ENCODE measurements at places on chromosomes 12 and 14.

DNA sequence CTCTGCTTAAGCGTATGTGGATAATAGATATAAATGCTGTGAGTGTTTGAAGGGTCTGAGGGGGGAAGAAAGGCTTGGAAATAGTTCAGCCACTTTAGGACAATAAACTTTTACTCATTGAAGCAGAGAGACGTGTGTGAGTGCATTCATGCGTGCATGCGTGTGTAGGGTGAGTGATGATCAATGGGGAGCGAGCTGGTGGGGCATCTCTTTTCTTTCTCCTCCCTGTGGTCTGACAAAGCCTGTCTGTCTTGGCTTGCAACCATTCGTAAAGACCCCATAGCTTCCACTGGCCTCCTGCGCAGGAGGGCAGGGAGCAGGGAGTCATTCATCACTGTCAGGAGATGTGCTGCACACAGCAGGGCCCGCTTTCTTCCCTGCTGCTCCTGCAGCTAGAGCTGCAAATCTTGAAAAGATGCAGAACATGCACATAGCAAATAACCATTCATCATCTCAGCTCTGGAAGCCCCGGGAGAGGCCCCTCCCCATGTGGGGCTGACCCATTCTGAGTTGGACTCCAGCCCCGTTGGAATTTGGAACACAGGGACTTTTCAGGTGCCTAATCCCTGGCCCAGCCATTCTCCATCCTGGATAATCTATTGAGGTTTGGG is 223.2 kb downstream of the PPM1H start:
- no peak overlapping the region for H3K27ac ChIP-seq
- H3K27me3 ChIP-seq = no peaks in the 10 kb centered on the region
- H3K4me1 ChIP-seq = no peaks in the 10 kb centered on the region
- no peak for DNase-seq
- peaks cover 14% of the 10 kb centered on the region for H3K36me3 ChIP-seq

GRCh38 chr12:66352197-66352596 is 49.9 kb downstream of the HELB start:
- no peaks in the 10 kb centered on the region for H3K27me3 ChIP-seq
- H3K4me3 ChIP-seq = no peak overlapping the region
- no peaks in the 10 kb centered on the region for H3K36me3 ChIP-seq
- H3K27ac ChIP-seq = no peak overlapping the region
- no peaks in the 10 kb centered on the region for H3K4me1 ChIP-seq

DNA sequence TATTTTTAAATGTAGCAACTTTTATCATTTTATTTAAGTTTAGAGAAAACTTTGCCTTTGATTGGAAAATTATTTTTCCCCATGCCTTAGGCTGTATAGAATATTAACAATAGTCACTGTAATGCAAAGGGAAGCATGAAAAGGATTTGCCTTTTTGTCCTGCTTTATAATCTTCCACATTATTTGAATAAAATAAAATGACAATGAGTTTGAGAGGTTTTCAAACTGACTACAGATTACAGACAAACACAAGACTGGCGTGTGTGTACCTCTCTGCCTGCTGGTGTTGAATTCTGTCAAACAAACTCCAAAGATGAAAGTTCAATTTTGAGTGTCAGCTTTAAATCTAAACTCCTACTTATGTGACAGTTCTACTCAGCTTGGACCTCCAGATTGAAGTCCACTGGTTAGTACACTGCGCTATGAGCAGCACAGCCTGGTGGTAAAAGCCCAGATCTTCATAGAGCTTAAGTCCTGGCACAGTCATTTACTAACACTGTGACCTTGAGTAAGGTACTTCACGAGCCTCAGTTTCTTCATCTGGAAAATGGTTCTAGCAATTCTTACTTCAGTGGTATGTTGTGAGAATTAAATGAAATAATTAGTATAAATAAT is 98.3 kb upstream of the CPNE8 start:
- no peak overlapping the region for H3K4me3 ChIP-seq
- no peak for DNase-seq
- no peaks in the 10 kb centered on the region for H3K36me3 ChIP-seq

GRCh38 chr12:34286934-34287333 is 264.6 kb downstream of the ALG10 start:
- DNase-seq = no peak
- no peaks in the 10 kb centered on the region for H3K27me3 ChIP-seq
- no peaks in the 10 kb centered on the region for H3K36me3 ChIP-seq
- no peak overlapping the region for H3K27ac ChIP-seq

- no peaks in the 10 kb centered on the region for H3K36me3 ChIP-seq
- no peaks in the 10 kb centered on the region for H3K27me3 ChIP-seq
- H3K4me3 ChIP-seq = no peak overlapping the region
Observed at GRCh38 chr12:96570579-96570978, 81.2 kb downstream of the CFAP54 start.

- H3K27ac ChIP-seq = no peak overlapping the region
- peaks cover 7% of the 10 kb centered on the region for H3K4me1 ChIP-seq
- H3K36me3 ChIP-seq = no peaks in the 10 kb centered on the region
Observed at GRCh38 chr14:23602181-23603095, 23.8 kb upstream of the JPH4 start.

DNA sequence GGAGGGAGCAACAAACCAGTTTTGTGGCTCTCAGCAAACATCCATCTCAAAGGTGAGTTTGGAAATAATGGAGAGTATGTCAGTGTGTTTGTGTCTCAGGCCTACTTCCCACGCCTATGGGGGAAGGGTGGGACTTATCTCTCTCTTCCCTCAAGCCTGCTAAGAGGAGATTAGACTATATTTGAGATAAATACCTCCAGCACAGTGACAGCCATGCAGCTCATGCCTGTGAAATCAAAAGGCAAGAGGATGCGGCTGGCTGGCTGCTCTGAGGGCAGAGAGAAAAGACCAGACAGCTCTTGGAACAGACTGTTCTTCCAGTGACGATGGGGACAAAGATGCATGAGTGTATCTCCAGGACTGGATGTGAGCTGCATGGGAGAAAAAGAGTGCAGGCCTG is 14.7 kb upstream of the POC1B start:
- no peak overlapping the region for H3K4me3 ChIP-seq
- DNase-seq = peak; percentile 42
- no peak overlapping the region for H3K27ac ChIP-seq
- peaks cover 8% of the 10 kb centered on the region for H3K4me1 ChIP-seq
- H3K36me3 ChIP-seq = no peaks in the 10 kb centered on the region

GRCh38 chr12:4985820-4986219 is 57.9 kb upstream of the KCNA5 start:
- H3K27ac ChIP-seq = no peak overlapping the region
- H3K36me3 ChIP-seq = no peaks in the 10 kb centered on the region
- no peak overlapping the region for H3K4me3 ChIP-seq
- H3K27me3 ChIP-seq = peaks cover 2% of the 10 kb centered on the region
- H3K4me1 ChIP-seq = no peaks in the 10 kb centered on the region

- H3K4me3 ChIP-seq = peak overlapping the region; percentile 41
- H3K27me3 ChIP-seq = no peaks in the 10 kb centered on the region
- H3K27ac ChIP-seq = peak overlapping the region; percentile 47
- H3K36me3 ChIP-seq = no peaks in the 10 kb centered on the region
Observed at GRCh38 chr12:122399592-122400373, 22.7 kb downstream of the CLIP1 start.

GRCh38 chr14:87005280-87005679 is 987.7 kb downstream of the GALC start:
- H3K27ac ChIP-seq = no peak overlapping the region
- DNase-seq = no peak
- no peaks in the 10 kb centered on the region for H3K4me1 ChIP-seq
- no peaks in the 10 kb centered on the region for H3K36me3 ChIP-seq

- H3K27ac ChIP-seq = peak overlapping the region; percentile 55
- peaks cover 59% of the 10 kb centered on the region for H3K4me1 ChIP-seq
- H3K27me3 ChIP-seq = no peaks in the 10 kb centered on the region
- peak; percentile 66 for DNase-seq
- H3K4me3 ChIP-seq = no peak overlapping the region
Observed at GRCh38 chr14:92540472-92541048, 27.0 kb downstream of the RIN3 start.

- H3K27ac ChIP-seq = no peak overlapping the region
- DNase-seq = no peak
- H3K36me3 ChIP-seq = no peaks in the 10 kb centered on the region
- no peaks in the 10 kb centered on the region for H3K27me3 ChIP-seq
- H3K4me1 ChIP-seq = peaks cover 12% of the 10 kb centered on the region
- no peak overlapping the region for H3K4me3 ChIP-seq
Observed at GRCh38 chr12:47303207-47303606, 223.4 kb upstream of the AMIGO2 start.

DNA sequence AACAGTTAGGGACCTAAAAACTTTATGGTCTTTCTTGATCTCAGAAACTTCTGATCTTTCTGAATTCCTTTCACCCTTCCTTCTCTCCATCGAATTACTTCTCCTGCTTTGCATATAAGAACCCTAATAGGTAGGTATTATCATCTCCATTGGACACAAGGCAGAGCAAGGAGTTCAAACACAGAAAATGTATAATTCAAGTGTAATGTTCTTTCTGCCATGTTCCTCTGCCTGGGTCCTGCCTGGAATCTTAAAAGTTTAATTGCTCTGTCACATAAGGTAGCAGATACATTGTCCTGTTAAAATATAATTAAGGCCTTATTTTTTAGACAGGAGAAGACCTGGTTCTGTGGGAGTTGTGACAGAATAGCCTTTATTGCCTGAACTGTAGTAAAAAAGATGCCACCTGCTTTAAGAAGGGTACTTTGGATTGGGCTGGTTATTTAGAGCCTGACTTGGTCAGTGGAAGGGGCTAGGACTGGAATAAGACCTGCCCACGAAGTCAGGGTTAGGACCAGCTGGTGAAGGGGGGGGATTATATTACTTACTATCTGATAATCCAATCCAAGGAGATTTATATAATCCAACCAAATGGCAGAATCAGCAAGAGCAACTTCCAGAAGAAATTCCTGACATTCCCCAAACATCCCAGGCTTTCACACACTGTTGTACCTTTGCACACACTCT is 10.4 kb downstream of the G2E3 start:
- H3K36me3 ChIP-seq = no peaks in the 10 kb centered on the region
- no peak for DNase-seq
- H3K27ac ChIP-seq = no peak overlapping the region
- peaks cover 12% of the 10 kb centered on the region for H3K4me1 ChIP-seq
- H3K4me3 ChIP-seq = no peak overlapping the region

- no peak overlapping the region for H3K27ac ChIP-seq
- no peak overlapping the region for H3K4me3 ChIP-seq
- no peak for DNase-seq
- H3K4me1 ChIP-seq = no peaks in the 10 kb centered on the region
- H3K27me3 ChIP-seq = peaks cover 42% of the 10 kb centered on the region
Observed at GRCh38 chr14:101492716-101493115, 68.6 kb upstream of the DIO3 start.

GRCh38 chr12:38817942-38818341 is 87.4 kb downstream of the CPNE8 start:
- peaks cover 2% of the 10 kb centered on the region for H3K36me3 ChIP-seq
- H3K4me3 ChIP-seq = no peak overlapping the region
- DNase-seq = no peak
- no peak overlapping the region for H3K27ac ChIP-seq
- H3K4me1 ChIP-seq = no peaks in the 10 kb centered on the region

DNA sequence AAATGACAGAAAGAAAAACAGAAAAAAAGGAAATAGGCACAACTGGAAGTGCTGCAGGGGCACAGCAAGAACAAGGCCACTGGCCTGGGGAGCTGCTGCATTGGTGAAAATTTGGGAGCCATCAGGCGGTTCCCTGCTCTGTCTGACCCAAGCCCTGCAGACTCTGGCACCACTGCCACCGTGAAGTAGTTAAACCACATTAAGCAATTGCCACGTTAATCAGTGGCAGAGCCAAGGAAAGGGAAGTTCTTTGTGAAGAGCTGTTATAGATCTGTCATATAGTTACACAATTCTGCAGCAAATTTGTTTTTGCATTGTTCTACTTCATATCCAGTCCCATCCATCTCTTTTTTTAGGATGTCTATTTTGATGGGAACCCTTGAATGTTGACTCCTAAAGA is 915.3 kb downstream of the FSCB start:
- peak overlapping the region; percentile 44 for H3K4me3 ChIP-seq
- no peaks in the 10 kb centered on the region for H3K27me3 ChIP-seq
- no peak overlapping the region for H3K27ac ChIP-seq
- H3K4me1 ChIP-seq = peaks cover 23% of the 10 kb centered on the region

GRCh38 chr12:66776974-66777373 is 98.1 kb upstream of the GRIP1 start:
- no peak overlapping the region for H3K27ac ChIP-seq
- peak; percentile 66 for DNase-seq
- no peaks in the 10 kb centered on the region for H3K27me3 ChIP-seq
- no peaks in the 10 kb centered on the region for H3K36me3 ChIP-seq
- no peaks in the 10 kb centered on the region for H3K4me1 ChIP-seq

DNA sequence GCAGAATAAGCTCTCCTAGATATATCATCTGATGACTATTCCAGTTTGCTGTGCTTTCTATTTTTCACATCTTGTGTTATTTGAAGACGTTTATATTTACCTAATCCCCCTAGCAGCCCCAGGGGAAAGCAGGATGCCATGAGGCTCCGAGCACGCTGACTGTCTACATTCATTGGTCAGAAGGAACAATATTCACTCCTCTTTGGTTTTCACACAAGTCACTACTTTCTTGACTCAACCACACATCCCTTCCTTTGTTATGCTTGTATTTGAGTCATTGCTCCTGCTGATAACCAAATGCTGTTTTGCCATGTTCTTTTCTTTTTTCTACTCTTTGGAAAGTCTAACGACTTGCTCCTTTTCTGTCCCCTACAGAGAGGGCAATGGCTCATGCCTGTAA is 86.5 kb upstream of the SLC38A2 start:
- H3K36me3 ChIP-seq = no peaks in the 10 kb centered on the region
- H3K27ac ChIP-seq = peak overlapping the region; percentile 3
- no peak for DNase-seq
- H3K4me3 ChIP-seq = no peak overlapping the region
- H3K27me3 ChIP-seq = no peaks in the 10 kb centered on the region

DNA sequence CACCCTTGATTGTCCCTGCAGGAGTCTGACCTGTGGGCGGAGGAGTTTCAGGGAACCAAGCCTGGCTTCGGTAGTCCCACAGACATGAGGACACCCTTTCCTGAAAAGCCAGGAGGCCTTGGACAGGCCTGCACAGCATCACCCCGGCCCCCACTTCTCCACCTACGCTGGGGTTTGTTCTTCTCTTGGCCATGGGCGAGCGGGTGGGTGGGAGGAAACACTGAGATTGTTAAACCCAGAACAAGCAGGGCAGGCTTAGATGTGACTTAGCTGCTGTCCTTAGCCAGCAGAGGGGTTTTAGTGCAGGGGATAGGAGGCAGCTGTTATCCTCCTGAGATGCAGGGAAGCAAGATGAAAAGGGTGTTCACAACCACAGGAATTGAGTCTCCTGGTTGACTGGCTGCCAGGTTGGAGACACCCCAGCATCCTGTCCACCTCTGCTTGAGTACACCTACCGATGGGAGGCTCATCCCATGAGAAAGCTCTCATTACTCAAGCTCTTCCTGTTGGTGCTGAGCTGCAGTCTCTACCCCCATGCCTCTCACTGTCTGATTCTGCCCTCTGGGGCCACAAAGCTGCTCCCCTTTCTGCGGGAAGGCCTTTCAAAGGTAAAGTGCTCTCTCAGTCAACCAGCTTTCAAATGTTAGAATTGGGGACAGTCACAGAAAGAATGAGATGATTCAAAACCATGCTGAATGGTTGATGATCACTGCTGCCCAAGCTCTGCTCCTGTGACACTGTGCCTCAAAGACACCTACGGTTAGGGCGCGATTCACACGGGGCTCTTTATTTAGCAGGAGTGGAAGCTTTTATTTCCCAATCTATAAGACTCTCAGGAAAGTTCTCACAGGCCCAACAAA is 86.3 kb downstream of the IRF2BPL start:
- no peak overlapping the region for H3K4me3 ChIP-seq
- no peak for DNase-seq
- no peak overlapping the region for H3K27ac ChIP-seq
- no peaks in the 10 kb centered on the region for H3K36me3 ChIP-seq
- no peaks in the 10 kb centered on the region for H3K27me3 ChIP-seq
